Hematopoietic multipotent progenitor cell treated with erythropoietin and hydrocortisone succinate and interleukin-3 and kit ligand, for 6 days (in vitro differentiated cells): ENCODE measurements at places on chromosomes 16 and 17.

DNA sequence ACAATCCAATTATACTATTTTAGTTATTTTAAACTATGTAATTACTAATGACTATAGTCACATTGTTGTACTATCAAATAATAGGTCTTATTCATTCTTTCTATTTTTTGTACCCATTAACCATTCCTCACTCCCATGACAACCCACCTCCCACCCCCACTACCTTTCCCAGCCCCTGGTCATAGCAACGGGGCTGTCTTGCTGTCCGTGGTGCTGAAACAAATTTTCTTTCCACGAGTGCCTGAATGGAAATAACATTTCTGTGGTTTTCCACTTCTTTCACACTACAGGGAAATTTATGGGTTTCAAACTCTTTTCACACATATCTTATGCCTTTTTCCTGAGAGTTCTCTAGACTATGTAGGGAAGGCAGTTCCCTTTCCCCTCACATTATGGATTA, 326.6 kb downstream of the PHKB start:
- DNase-seq: peak; percentile 11

- DNase-seq: peak; percentile 95
Observed at GRCh38 chr16:637081-638018, 1.2 kb upstream of the METTL26 start.

- DNase-seq: no peak
Observed at GRCh38 chr16:86374603-86375130, 135.7 kb upstream of the FOXF1 start.

GRCh38 chr17:38743556-38744171, 4.5 kb downstream of the PCGF2 start:
- no peak for DNase-seq

DNA sequence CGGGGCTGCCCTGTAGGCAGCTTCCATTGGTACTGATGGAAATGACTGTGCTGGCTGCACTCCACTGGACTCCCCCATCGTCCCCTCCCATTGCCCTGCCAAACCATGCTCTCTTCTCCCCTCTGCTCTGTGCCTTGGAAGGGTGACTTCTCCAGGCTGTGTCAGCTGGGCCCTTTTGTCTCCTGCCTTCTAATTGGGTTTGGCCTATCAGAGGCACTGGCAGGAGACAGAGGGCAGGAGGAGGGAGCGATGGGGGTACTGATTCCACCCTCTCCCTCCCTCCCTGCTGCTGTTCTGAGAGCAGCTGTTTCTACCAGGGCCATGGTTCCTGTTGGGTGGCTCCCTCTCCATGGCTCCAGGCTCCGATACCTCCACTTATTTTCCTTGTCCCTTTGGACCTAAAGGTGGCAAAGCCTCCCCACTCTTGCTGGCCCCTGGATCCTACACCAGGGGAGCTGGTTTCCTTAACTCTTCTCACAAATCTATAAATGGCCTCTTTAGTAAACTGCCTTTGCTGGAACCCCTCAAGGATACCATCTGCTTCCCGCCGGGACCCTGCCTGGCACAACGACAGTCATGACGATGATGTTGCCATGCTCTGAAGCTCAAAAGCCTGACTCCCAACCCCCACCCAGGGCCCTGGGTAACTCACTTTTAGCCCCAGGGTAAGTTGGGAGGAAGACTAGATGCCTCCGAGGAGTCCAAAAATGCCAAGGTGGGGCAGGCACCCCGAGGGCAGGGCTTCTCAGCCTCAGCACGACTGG, 123.8 kb upstream of the RPL38 start:
- no peak for DNase-seq

- peak; percentile 85 for DNase-seq
Observed at GRCh38 chr17:46191322-46192188, 1.7 kb downstream of the KANSL1 start.

- peak; percentile 49 for DNase-seq
Observed at GRCh38 chr16:55248494-55248893, 75.5 kb upstream of the IRX6 start.

GRCh38 chr16:75345711-75346110, 87.6 kb downstream of the CFDP1 start:
- DNase-seq: no peak

GRCh38 chr17:17231621-17232302, 5.2 kb downstream of the FLCN start:
- no peak for DNase-seq

DNA sequence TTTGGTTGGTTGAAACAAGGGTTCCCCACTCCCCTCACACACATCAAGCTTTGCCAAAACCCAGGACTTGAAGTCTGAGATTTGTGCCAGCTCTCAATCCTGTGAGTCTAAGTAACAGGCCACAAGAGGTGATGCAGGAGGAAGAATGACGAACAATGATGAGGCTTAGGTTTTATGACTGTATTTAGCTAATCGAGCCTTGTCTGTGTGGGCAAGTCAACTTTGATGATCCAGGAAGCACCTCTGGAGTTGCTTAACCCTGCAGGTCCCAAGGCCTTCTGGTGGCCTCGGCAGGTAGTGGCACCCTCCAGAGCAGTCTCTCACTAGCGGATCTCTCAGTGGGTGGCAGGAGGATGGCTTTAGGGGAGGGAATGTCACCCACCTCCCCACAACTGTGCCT, 28.7 kb downstream of the CDK5RAP3 start:
- no peak for DNase-seq

- DNase-seq: peak; percentile 44
Observed at GRCh38 chr17:2094891-2095535, 40.1 kb downstream of the HIC1 start.

GRCh38 chr16:8583732-8584131, 6.6 kb downstream of the TMEM114 start:
- DNase-seq: no peak

DNA sequence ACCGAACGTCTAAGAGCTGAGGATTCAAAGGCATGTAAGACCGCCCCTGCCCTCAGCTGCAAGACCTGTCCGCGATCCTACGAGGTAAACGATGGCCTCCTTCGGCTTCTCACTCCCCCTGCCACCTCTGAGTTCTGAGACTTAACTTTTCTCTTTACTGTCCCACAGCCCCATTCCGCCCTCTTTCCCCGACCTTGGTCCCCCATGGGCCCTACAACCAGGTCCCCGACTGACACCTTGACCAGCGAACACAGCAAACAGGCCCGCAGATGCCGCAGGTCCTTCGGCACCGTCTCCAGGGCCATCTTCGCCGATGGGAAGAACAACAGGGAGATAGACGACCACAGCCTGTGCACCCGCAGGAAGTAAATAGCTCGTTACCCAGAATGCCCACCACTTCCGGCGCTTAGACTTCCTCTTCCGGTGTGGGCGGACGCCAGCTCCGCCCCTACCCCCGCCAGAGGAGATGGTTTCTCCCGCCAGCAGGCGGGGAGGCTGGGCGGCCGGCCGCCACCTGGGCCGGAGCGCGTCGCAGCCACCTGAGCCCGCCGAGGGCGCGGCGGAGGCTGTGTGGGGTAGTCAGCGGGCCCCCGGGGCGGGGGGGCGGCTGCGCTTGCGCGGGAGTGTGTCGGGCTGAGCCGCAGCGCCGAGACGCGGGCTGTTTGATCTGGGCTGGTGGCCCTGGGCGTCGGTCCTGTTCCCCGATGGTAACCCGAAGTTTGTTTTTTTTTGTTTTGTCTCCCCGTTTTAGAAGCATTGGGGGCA, at the start of gene SUPT4H1:
TSS of gene SUPT4H1 (minus strand) at position 371 of the 765 bp plus-strand sequence. CDS start at position 305, 66 bp downstream.
- peak; percentile 97 for DNase-seq

DNA sequence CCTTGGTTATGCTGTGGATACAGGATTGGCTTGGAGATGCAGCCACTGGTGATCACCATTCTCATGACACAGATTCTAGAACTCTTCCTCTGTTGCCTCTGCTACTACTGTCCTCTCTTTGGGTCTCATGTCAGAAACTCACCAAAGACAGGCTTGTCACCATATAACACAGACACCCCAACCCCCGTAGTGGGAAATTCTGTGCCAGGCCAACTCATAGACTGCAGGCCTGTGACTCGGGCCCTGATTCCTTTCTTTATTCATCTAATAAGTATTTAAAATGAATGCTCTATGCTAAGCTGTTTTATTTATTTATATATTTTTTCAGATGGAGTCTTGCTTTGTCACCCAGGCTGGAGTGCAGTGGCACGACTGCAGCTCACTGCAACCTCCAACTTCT, 9.5 kb downstream of the CYB5D2 start:
- no peak for DNase-seq

GRCh38 chr16:50747207-50747956, 5.5 kb downstream of the CYLD start:
- DNase-seq: peak; percentile 76

- peak; percentile 41 for DNase-seq
Observed at GRCh38 chr17:62720126-62720850, 87.8 kb downstream of the MARCHF10 start.

- DNase-seq: no peak
Observed at GRCh38 chr16:23857881-23858269, 22.1 kb downstream of the PRKCB start.

- no peak for DNase-seq
Observed at GRCh38 chr16:56989988-56990387, 631 bp downstream of the NLRC5 start.

DNA sequence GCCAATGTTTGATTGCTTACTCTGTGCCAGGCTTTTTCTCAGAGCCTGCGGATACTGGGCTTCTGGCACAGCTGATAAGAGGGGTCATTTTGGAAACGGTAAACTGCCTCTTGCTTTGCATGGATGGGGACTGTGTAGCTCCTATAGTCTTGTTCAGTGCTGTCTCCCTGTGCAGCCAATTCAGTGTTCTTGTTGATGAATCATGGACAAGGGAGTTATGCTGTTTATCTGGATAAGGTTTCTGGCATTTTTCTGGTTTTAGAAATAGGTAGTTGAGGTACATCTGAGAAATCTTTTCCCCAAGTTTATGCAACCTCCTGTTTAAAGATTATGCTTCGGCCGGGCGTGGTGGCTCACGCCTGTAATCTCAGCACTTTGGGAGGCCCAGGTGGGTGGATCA, 16.7 kb upstream of the TANGO6 start:
- peak; percentile 46 for DNase-seq

DNA sequence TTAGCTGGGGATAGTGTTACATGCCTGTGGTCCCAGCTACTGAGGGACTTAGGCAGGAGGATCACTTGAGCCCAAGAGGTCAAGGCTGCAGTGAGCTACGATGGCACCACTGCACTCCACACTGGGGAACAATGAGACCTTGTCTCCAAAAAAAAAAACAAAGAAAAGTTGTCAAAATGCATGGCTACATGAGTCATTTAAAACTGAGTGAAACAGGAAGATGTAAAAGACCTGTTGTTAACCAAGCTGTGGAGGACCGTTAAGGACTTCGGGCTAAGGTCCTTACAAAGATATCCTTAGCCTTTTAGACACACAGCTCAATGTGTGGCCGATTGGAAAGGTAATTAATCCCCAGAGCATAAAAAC, 25.1 kb downstream of the ZP2 start:
- no peak for DNase-seq

GRCh38 chr16:72805486-72805885, 242.4 kb downstream of the ZFHX3 start:
- DNase-seq: no peak

- peak; percentile 46 for DNase-seq
Observed at GRCh38 chr16:11114366-11115164, 141.4 kb downstream of the SOCS1 start.

DNA sequence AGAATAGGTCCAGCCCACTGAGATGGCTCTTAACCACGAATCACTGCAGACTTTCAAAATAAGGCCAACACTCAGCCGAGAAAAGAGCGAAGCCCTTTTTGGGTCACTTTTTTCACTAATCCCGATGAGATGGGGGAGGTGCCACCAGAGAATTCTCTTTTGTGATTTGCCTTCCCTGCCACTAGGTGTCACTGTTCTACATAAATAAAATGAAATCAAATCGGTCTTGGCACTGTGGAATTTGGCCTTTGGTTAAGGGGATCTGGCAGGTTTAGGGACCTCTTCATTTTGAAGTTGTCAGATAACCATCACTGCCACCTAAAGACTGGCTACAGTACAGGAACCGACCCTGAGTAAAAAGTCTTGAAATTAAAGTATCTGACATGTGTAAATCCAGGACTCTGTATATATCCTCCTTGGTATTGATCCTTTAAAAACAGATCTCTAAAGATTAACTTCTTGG, 147.0 kb downstream of the HS3ST4 start:
- DNase-seq: peak; percentile 72

GRCh38 chr17:37787055-37787757, 42.3 kb upstream of the HNF1B start:
- no peak for DNase-seq

DNA sequence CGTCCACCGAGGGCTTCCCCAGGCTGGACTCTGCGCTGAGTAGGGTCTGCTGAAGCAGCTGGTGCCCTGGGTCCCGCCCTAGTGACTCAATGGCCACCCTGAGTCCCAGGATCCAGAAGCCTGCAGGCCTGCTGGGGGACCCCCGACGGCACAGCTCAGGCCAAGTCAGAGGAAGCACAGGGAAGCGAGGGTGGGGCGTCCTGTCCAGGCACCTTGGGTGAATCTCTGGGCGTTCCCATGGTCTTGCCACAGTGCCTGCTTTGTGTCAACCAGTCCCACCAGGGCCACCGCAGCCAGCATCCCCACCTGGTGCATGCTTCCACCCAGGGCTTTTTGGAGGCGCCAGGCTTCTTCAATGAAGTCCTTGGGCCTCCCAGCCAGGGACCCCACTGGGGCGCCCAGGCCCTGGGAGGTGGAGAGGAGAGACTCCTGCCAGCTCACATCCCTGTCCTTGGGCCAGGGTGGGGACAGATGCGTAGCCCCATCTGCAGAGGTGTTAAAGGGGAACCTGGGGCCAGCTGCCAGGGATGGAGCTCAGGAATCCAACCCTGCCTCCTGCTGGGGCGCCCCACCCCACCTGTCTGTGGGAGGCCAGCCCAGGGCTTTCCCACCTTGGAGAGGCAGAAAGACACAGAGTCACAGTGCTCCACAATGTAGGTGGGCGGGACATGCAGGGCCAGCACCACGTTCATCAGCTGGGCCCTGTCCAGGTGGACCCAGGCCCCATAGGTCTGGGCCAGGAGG, 17.8 kb downstream of the TMEM235 start:
- no peak for DNase-seq

DNA sequence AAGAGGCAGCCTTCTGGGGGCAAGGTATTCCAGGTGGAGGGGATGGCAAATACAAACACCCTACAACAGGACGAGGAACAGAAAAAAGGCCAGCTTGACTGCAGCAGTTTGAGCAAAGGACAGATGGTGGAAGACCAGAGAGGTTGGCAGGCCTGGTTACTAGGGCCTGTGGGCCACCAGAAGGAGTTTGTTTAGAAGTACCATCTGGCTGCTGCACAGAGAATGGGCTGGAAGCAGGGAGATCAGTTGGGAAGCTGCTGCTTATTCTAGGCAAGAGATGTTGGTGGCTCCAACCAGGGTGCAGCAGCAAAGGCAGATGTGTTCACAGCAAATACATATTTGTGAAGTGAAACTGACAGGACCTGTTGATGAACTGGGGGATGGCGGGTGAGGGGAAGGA, 2.9 kb upstream of the YPEL2 start:
- DNase-seq: no peak

- no peak for DNase-seq
Observed at GRCh38 chr17:48754500-48755261, 26.1 kb upstream of the HOXB13 start.

- no peak for DNase-seq
Observed at GRCh38 chr17:15364615-15365014, 23.2 kb upstream of the TEKT3 start.

GRCh38 chr17:44049294-44050060, 17.0 kb downstream of the LSM12 start:
- no peak for DNase-seq
